ENCODE measurements at places on chromosomes 6 and 20.

GRCh38 chr20:32358883-32359632 is 927 bp downstream of the ASXL1 start:
- peak; percentile 63 for DNase-seq

DNA sequence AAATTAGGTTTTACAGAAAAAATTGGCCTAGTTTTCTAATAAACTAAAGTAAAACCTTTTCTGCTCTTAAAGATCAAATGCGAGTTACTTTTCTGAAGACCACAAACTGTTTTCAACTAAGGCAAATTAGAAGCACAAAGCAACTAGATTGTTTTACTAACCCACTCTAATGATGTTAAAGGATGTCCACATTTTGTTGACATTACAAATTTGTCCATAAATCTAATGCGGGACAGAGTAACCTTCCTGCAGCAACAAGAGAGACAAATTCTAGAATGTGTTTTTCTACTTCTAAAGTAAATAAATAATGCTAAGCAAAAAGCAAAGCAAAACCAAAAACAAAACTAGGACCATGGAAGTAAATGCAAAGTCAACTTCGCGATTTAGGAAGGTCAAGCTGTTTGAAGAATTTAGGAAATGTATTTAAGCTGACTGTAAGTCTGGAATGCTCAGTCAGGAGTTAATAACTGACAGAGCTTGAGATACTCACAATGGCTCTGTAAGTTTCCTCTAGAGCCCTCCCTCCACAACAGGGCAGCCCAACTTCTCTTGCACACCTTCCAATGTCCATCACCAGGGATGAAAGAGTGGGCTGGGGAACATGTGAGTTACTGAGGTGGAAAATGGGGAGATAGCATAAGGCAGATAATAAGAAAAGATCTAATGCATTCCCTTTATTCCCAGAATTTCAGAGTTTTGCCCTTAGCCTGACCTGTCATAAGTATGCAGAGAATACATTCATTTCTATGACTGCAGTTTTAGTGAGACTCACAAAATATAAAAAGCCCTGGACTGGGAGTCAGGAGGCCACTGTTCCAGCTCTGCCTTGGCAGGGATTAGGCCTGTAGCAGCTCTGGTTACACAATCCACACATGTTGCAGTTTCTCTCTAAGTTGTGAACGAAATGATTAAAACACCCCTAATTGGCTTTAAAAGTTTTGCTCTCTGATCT is 158.8 kb downstream of the FOXA2 start:
- no peak for DNase-seq

DNA sequence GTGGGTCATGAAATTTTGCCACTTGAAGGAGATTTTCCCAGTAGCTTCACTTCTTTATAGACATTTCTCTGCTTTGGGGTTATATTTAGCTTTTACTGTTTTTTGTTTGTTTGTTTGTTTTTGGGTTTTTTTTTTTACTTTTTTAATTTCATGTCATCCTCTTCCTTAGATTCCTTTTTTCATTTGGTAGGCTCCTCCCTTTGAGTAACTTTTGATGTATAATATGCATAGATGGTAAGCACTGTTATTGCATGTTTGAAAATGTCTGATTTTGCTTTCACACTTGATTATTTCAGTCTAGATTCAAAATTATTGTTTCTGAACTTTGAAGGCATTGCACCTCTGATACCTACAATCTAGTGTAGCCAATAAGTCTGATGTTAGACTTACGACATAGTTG is 37.6 kb downstream of the PLEKHG1 start:
- no peak for DNase-seq

- no peak for DNase-seq
These were observed 24.5 kb downstream of the KCNK5 start for GRCh38 chr6:39204646-39205244.

Measured in CD4-positive, alpha-beta T cell (primary cell).